ENCODE measurements at places on chromosomes 1 and 21.

- DNase-seq = no peak
Measured at GRCh38 chr1:68213843-68214242, 18.5 kb downstream of the WLS start.

- peak; percentile 32 for DNase-seq
Measured at GRCh38 chr1:158285756-158286241, 3.9 kb upstream of the CD1C start.

DNA sequence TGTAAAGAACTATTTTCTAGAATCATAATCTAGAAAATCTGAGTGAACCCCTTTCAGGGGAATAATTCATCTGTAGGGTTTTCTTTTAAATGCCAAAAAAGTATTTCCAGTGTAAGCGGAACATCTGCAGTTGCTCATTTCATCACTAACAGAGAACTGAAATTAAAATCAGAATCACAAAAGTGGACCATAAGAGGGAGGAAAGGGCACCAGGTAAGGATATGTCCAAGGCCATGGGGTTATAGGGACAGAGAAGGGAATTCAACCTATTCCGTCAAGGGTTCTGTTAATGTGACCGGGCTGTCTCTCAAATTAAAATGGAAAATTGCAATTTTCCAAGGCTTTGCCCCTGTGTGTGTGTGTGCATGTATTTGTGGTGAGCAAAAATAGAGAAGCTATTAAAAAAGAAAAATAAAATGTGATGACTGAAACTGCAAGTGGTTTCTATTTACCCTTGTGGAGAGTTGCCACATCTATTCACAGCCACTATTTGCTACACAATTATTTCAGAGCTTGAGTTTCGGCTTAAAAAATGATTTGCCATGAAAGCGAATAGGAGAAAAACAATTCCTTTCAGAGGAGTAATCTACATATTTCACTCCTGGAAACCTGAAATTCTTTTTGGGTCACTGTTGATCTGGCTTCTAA is 53.1 kb downstream of the APP start:
- no peak for DNase-seq

DNA sequence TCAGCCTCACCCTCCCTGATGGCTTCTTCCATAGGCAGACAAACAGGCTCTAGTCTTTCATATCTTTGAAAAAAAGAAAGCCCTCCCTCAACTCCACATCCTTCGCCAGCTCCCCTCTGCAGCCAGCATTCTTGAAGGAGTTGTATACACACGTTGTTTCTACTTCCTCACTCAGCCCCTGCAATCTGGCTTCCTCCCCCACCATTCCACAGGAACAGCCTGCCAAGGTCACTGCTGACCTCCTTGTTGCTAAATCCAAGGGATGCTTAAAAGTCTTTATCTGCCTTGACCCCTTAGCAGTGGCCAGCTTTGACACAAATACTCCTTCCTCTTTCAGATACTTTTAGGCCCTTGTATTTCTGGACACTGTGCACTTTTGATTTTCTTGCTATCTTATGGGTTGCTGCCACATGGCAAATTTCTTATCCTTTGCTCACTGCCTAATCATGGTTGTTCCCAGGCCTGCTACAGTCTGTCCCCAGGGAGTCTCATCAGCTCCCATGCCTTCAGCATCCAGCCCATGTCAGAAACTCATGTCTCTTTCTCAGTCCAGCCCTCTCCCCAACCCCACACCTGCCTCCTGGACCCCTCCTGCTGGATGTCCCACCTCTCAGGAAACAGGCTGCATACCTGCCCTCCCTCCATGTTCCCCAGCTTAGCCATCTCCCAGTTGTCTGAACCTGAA is 8.3 kb downstream of the FAM229A start:
- no peak for DNase-seq

- DNase-seq = no peak
Measured at GRCh38 chr1:8574985-8575384, 242.5 kb downstream of the RERE start.

- DNase-seq = no peak
Measured at GRCh38 chr1:204563307-204563706, 47.1 kb downstream of the MDM4 start.

DNA sequence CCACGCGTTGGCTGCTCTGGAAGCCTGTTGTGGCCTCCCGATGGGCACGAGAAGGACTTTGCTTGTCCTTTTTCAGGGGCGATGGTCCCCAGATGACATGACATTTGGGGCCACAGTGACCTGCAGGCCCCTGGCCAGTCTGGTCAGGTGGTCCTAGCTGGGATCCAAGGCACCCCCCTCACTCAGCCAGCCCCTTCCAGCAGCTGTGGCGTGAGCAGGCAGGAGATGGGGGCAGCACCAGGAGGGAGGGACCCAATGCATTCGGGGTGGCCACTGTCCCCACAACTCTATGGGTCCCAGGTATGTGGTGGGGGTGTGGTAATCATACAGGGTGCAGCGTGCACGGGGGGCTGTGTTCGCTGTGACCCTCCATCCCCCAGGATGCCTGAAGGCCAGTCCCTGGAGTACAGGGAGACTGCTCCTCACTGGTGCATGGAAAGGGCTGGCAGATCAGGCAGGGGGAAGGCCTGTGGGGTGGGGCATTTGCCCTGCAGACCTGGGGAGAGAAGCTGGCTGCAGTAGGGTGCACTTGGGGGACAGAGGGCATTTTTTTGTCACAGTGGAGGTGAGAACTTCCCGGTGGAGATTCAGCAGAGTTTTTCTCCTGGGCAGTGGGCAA is 31.7 kb downstream of the WNT3A start:
- no peak for DNase-seq

GRCh38 chr21:37550618-37551330 is 184.2 kb downstream of the DYRK1A start:
- DNase-seq = no peak

DNA sequence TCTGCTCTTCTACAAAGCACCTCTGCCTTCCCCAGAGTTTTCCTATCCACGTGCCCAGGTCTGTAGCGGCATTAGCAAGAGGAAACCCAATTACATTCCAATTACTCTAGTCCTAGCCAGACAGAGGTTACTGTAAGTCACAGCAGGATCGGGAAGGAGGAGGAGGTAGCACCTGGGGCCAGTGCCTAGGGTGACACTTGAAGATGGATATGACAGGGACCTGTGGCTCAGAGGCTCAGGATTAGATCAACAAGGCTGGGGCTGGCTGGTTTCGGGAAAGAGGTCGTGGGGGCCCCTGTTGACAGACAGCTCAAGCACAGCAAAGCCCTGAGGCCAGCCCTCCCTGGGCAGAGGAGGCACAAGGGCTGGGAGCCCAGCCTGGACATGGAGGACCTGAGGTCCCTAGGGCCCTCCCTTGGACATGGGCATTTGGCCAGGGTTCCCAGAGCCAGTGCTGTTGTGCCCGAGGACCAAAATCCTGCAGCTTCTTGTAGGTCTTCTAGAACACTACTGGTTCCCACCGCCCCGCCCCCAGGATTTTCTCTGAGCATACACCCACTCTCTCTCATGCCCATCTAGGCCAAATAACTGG is 3.0 kb upstream of the HCRTR1 start:
- no peak for DNase-seq

GRCh38 chr1:119184972-119185371 is 44.5 kb upstream of the WARS2 start:
- no peak for DNase-seq

- peak; percentile 33 for DNase-seq
Measured at GRCh38 chr1:165129568-165130164, 226.8 kb downstream of the LMX1A start.

DNA sequence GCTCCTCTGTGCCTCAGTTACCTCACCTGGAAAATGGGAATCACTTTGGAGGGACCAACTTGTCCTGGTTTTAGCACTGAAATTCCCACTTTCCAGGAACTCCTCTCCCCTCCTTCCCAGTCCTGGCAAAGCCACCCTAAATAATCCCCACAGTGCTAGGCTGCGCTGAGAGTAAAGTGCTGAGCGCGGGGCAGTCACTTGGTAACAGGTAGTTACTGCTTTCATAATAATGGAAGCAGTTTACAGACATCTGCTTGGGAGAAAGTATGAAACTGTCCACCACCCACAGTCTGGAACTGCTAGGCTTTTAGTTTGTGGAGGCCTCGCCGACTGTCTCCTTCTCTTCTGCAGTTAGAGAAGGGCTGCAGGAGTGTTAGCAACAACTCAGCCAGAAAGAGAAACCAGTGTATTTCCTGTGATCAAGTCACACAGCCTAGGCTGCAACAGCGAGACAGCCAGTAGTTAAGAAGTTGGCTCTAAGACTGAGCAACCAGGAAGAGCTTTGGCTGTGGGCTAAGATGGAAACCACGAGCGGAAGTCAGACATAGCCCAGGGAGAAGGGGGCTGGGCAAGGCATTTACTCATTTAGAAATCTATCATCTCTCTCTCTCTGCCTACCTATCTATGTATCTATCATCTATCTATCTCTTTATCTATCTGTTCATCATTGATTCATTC is 30.8 kb upstream of the ABCG1 start:
- peak; percentile 88 for DNase-seq

DNA sequence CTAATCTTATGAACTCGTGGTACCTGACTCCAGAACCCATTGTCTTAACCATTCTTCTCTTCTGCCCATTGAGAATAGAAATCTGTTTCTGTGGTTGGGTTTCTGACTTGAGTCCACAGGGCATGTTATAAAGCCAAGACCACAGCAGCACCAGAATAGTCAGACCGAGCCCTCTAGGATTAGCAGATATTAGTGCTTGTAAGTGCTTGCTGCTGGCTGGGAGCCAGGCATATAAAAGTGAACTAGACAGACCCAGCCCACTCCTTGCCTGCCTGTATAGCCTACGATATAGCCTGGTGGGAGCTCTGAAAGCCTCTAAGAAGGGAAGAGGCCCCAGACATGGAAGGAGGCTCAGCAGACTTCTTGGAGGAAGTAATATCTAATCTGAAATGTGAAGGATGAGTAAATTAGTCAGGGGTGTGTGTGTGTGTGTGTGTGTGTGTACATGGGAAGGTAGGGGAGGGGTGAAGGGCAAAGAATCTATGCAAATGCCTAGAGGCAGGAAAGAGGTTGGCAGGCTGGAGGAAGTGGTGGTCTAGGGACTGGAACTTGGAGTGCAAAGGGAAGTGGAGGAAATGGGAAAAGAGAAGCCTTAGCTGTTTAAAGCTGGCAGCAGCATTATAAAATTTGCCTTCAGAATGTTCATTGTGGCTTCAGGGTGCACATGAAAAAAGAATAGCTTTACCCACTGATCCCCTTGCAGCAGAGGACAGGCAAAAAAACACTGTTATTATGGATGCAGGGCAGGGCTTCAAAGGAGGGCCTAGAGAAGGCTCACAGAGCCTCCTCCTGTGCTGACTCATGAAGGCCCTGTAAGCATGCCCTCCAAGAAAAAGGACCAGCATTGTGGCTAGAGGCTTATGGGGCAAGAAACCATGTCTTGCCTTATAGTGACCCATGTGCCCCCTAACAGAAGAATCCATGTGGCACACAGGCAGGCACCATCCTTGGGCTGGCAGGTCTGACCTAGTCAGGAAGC is 169.2 kb downstream of the LMX1A start:
- DNase-seq = no peak

GRCh38 chr1:151905070-151905442 is 4.3 kb downstream of the THEM4 start:
- DNase-seq = no peak

DNA sequence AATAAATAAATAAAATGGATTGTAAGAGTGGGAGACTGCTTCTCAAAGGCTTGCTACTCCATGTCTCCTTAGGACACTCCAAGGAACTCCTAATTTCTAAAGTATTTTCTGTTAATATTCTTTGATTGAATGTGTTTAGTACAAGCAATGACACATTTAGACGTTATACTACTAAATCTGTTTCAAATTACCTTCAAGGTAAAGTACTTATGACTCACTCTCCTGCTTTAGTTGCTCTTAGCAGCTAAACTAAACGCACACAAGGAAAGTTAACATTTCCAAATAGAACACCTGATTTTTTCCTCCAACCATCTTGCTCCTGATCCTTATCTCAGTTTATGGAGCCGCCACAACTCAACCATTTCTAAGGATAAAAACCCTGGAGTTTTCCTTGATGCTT is 969.8 kb upstream of the ADGRL4 start:
- DNase-seq = no peak

DNA sequence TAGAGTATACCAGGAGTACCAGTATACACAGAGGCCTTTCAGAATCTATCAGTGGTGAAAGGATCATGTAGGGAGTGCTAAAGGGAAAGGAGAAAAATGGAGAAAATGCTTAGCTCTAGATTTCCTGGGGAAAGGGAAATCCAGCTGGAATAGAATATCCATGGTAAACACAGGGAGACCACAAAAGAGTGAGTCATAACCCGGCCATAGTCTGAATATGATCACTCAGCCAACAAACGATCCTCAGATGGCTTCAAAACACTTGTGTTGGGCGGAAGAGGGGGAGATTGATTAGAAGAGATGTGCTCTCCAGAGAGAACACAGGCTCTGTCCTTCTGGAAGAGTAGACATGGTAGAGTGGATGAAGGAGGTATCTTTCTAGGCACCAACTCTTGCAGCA is 180.6 kb downstream of the PAPPA2 start:
- no peak for DNase-seq
